ENCODE measurements at places on chromosomes 3 and 15. TPM values are rescaled to one million over a fixed set of nuclear protein-coding genes. Genes with fewer than 3 reads are reported as not detected.

GRCh38 chr3:9199775-9200174, 49.7 kb downstream of the SRGAP3 start:
- peak; percentile 1 for DNase-seq

COPG1 gene
- total RNA-seq = 51.2 TPM

CAPN3 gene
- 5.4 TPM for total RNA-seq

GRCh38 chr3:29486096-29486495, 205.2 kb downstream of the RBMS3 start:
- DNase-seq = no peak

FAM219B gene
- 52.1 TPM for total RNA-seq

RNF168 gene
- 14.2 TPM for total RNA-seq

DNA sequence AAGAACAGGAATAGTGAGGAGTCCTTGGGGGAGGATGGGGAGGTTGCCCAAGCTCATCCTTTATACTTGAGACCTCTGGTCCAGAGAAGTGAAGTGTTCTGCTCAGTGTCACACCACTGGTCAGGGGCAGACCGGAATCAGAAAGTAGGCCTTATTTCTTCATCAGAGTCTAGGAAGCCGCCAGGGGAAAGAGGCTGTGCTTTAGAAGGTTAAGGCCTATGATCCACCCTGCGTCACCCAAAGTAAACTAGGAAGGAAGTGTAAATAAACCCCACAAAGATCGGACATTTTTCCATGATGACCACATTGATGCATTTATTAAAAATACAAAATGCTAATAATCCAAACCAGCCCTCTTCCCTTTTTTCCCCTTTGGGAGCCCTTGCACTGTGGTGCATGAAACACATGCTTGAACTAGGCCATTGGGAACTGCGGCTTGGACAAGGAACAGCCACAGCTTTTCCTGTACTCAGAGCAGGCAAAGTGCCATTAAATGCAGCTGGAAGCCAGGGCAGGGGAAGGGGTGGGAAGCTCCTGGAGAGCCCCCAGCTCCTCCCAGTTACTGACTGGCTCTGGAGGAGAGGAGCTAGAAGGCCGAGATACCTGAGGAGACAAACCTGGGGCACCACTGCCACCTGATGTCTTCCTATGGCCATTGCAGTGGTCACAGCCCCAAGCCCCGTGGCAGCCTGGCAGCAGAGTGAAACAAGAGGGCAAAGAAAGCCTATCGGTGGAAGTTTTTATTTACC, 37.0 kb downstream of the CDC25A start:
- peak; percentile 90 for DNase-seq

DNA sequence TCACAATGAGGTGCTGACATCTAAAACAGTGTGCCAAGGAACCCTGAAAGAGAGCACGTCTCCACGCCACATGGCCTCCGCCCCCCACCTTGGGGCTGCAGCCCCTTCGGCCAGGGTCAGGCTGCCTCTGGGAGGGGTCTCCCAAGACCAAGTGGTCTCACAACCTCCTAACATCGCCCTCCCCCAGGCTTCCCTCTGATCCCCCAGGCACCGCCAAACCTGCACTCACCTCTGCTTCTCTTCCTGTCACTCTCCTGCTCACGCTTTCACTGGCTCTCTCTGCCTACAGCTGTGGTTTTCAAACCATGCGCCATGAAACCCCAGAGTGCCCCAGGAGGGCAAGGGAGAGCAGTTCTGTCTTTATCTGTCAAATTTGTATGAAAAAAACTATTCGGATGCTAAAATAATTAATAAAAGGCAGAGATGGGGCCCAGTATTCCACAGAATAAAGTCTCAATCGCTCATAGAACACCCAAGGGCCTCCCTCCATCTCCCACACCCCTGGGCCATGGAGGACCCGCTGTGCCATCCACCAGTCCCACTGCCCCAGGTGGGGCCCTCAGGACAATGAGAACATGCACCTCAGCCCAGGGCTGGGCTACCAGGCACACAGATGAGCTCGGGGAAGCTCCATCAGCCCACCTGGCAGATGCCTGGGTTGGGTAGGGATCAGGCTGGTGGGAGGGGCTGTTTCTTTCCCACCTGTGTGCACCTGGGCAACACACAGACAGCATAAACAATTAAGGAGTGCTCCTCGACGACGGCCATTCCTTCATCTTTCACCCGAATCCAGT, 21.5 kb downstream of the CYFIP1 start:
- peak; percentile 44 for DNase-seq

SLC12A1 gene
- total RNA-seq = not detected

GOLGA8S gene
- total RNA-seq = 0.33 TPM

- DNase-seq = no peak
Measured at GRCh38 chr3:61158216-61158615, 93.0 kb downstream of the FHIT start.

DNA sequence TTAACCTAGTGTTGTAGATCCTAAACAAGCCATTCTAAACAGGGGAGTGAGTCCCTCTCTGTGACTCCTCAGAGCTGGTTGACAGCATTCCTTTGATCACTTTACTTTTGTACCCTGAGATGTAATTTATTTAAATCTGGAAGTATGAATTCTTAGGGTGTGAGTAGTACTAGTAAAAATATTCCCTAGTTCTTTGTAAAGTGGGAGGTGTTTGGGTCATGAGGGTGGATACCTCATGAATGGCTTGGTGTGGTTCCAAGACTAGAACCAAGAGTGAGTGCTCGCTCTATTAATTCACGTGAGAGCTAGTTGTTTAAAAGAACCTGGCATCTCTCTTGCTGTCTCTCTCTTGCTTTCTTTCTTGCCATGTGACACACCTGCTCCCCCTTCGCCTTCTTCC, 223.7 kb downstream of the SQOR start:
- no peak for DNase-seq

LMAN1L gene
- total RNA-seq = not detected

- no peak for DNase-seq
Measured at GRCh38 chr3:196072313-196072712, 9.6 kb downstream of the TFRC start.

- peak; percentile 81 for DNase-seq
Measured at GRCh38 chr15:94021621-94022320, 209.6 kb upstream of the MCTP2 start.

- peak; percentile 71 for DNase-seq
Measured at GRCh38 chr15:58066042-58066867, 744 bp upstream of the ALDH1A2 start.

- DNase-seq = peak; percentile 88
Measured at GRCh38 chr3:124837730-124838186, 49.4 kb downstream of the ITGB5 start.

- no peak for DNase-seq
Measured at GRCh38 chr3:138172625-138173024, 2.1 kb downstream of the DBR1 start.

PTPN23 gene
- total RNA-seq = 11.0 TPM

DNA sequence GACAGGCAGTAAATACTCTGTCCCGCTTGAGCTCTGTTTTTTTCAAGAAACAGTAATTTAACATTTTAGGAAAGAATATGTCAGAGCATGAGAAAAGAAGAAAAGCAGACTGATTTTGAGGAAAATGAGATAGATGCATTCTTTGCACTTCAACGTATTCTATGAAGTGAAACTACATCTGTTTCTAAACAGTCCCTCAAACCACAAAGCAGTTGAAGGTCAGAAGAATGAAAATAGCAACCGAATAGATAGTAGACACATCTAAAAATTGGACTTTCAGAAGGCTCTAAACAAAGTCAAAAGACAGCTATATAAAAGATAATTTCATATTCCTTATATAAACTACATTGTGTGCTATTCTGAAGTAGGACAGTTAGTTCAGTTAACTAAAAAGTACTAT, 172.6 kb upstream of the LRRC3B start:
- DNase-seq = no peak

CGNL1 gene
- total RNA-seq = 1.9 TPM

DNA sequence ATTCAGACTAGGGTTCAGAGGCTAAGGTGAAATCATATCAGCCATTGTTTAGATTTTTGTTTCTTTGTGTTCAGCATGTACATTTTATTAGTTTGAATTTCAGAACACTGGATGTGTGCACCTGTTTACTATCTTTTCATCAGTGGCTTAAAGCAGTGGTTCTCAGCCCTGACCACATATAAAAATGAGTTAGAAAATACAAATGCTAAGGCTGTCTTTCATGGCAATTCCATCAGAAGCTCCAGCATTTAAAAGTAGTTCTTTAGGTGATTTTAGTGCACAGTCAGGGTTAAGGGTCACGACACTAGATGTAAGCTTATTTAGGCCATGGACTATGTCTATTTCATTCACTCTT, 213.5 kb downstream of the NECTIN3 start:
- no peak for DNase-seq

- no peak for DNase-seq
Measured at GRCh38 chr3:100005665-100006393, 108.5 kb downstream of the FILIP1L start.

DNA sequence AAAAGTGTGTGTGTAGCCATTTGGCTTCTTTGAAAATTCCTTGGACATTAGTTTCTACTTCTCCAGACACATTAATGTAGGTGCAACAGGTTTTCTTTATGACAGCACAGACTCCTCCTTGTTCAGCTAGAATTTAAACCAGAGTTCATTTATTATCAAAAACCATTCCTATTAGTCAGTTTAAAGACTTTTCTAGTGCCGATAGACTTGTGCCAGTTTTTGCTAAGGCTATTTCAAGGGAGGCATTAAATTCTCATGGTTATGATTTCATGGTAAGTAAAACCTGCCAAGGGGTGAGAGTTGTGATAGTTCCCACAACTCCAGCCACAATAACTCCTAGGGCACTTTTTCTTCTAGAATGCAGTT, 20.6 kb upstream of the SENP7 start:
- DNase-seq = no peak

AP4E1 gene
- 7.8 TPM for total RNA-seq

GRCh38 chr3:37751967-37752648, 109.6 kb upstream of the CTDSPL start:
- DNase-seq = no peak

DNA sequence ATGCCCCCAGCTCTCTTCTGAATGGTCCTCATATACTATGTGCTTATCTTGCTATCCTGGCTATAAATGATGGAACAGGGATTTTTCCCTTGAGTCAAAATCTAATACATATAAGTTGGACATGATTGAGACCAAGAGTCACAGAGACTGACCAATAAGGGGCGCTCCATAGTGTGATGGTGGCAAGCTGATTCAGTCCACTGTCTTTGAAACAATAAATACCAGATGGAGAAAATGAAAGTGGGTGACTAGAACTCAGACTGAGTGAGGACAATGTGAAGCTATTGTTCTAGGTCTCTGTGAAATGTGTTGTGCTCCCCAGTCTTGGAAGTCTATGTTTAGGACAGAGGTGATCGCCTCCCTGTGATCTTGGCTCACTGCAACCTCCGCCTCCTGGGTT, 10.6 kb upstream of the FSTL1 start:
- no peak for DNase-seq

KCNH8 gene
- total RNA-seq = 0.54 TPM

- peak; percentile 66 for DNase-seq
Measured at GRCh38 chr3:71031914-71032521, 551.5 kb downstream of the FOXP1 start.

GRCh38 chr15:60086681-60087429, 82.7 kb downstream of the FOXB1 start:
- DNase-seq = no peak

DGKG gene
- 30.7 TPM for total RNA-seq

DNA sequence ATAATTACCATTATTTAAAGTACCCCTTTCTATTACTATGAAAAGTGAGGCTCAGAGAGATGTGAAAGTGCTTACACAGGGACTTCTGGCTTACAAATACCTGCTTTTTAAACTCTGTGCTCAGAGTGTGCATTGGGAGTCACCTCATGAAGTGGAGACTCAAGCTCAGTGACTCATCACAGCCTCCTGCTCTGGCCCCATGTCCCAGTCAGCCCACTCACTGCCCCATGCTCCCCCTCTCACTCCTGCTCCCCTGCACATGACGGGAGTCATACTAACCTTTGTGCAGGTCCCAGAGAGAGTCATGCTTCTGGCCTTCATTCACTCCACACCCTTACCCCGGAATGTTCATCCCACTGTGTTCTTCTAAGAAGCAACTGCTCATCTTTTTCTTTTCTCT, 20.2 kb downstream of the CCR1 start:
- no peak for DNase-seq
